A673 (cell line): ENCODE measurements at places on chromosomes 12 and 14. TPM values are rescaled to one million over a fixed set of nuclear protein-coding genes. Genes with fewer than 3 reads are reported as not detected.

The ARHGDIB gene
- total RNA-seq: 88.1 and 122 TPM in 2 replicates

GRCh38 chr12:48924617-48925303, 532 bp downstream of the FKBP11 start:
- peak; percentile 69 for DNase-seq

The OR4K17 gene
- not detected in 2 replicates for total RNA-seq

GRCh38 chr14:103753774-103754173, 38.2 kb downstream of the ZFYVE21 start:
- DNase-seq: no peak

DNA sequence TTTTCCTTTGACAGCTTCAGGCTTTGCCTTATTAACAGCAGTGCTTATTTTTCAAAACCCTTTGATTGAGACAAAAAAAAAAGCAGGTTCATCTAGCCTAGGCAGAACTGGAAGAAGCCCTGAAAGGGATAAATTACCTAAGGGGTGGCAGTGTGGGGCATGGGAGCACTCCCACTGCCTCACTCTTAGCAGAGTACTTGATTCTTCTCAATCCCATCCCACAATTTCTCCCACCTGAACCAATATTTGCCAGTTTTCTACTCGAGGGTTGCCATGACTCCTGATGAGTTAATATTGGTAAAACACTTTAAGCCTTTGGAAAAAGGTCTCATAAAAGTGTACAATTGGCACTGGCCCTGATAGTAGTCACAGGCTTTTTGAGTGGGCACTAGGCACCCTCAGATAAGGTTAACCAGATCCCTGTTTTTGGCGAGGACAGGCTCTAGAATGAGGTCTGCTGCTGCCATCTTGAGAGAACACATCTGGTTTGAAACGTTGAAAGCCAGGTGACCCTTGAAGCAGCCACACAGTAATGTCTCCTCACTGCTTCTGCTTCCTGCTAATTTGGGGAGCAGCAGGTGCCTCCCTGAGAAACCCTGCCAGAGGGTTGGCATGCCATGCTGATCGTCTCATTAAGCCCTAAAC, 320.0 kb downstream of the RAD51B start:
- DNase-seq: no peak

- no peak for DNase-seq
Observed at GRCh38 chr12:29414368-29414767, 33.4 kb upstream of the ERGIC2 start.

The CLEC4A gene
- total RNA-seq: 0.33 and 0.84 TPM in 2 replicates

The MYF6 gene
- total RNA-seq: not detected in 2 replicates

DNA sequence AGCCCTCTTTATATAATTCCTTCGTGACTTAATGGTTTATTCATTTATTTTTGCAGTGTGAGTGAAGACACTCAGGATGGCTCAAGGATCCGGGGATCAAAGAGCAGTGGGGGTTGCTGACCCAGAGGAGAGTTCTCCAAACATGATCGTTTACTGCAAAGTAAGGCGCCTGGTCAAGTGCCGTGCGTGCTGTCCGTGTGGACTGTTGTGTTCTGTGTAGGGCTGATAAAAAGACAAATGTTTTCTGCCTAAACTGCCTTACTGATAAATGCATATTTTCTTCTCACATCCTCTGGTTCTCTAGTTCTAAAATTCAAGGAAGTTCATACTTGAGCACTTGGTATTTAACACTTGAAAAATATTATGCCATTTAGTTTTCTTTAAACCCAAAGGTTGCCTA, 32.5 kb downstream of the RGS6 start:
- no peak for DNase-seq
